ENCODE measurements at places on chromosomes 7 and 10. TPM values are rescaled to one million over a fixed set of nuclear protein-coding genes. Genes with fewer than 3 reads are reported as not detected.

SORCS1 gene
- not detected for total RNA-seq

ANKRD1 gene
- total RNA-seq = 591 TPM

DNA sequence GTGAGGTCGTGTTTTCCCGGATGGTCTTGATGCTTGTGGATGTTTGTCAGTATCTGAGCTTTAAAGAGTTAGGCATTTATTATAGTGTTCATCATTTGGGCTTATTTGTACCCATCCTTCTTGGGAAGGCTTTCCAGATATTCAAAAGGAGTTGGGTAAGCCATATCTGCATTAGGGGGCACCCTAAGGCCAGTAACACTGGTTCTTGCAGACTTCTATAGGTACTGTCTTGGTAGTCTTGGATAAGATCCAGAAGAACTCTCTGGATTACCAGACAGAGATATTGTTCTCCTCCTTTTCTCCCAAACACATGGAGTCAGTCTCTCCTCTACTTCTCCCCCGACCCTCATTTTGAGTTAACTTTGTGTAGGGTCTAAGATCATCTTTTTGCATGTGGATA, 92.8 kb downstream of the SDK1 start:
- DNase-seq = peak; percentile 8

GRCh38 chr7:1005303-1005702, 22.3 kb downstream of the CYP2W1 start:
- DNase-seq = no peak

Measured in endothelial cell of umbilical vein (primary cell).